Cardiac fibroblast (primary cell): ENCODE measurements at places on chromosomes 7 and 10.

- peak; percentile 72 for DNase-seq
Observed at GRCh38 chr7:151759591-151760042, 117.3 kb downstream of the PRKAG2 start.

DNA sequence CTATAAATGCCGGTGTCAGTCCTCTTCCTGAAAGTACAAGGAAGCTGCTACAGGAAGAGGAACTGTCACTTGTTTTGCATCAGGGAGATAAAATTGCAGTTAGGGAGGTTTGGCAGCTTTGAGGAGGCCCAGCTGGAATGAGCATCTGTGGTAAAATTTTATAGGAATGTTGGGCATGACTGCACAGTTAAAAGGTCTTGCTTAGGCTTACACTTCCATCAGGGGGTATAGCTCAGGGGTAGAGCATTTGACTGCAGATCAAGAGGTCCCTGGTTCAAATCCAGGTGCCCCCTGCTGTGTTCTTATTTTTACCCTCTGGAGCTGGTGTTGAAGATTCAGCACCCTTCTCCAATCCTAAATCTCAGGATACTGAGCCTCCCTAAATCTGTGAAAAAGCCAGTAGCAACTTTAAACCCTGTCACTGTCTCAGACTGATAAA is 65.9 kb downstream of the ZNF467 start:
- DNase-seq: peak; percentile 36

GRCh38 chr10:71218651-71219050 is 6.3 kb downstream of the UNC5B start:
- no peak for DNase-seq

DNA sequence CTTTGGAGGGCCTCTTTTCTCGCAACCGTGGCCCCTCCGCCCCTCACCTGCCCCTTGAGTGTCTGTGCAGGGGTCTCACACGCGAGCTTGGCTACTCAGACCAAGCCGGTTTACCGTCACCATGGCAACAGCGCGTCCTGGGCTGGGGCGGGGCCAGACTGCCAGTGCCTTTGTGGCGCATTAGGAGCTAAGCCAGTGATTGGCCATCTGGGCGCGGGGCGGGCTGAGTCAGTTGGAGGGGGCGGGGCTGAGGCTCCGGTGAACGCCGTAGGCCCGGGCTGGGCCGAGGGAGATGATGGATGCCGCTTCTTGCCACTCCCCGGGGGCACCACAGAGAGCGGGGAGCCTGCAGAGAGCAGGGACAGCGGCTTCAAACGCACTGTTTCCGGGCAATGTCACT is 48.7 kb upstream of the FXYD4 start:
- DNase-seq: peak; percentile 81

DNA sequence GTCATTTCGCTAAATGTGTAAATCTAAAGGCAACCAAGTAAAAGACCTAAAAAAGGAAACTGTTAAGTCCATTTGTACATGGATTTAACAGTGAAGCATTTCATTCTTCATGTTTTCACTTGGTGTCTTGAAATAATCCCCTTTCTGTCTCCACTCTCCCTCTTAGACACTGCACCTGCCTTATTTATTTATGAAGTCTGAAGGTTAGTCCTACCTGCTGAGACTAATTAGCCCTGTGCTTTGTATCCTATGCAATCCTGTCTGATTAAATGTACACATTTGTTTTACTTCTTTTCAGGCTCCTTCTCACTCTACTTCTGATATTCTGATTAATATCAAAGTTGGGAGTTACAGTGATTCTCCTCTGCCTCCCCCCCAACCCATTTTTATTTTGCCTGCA is 1.9 kb upstream of the TCF7L2 start:
- no peak for DNase-seq

GRCh38 chr7:77320714-77321113 is 95.4 kb downstream of the GSAP start:
- DNase-seq: no peak

GRCh38 chr7:99876491-99876890 is 342 bp downstream of the OR2AE1 start:
- no peak for DNase-seq

DNA sequence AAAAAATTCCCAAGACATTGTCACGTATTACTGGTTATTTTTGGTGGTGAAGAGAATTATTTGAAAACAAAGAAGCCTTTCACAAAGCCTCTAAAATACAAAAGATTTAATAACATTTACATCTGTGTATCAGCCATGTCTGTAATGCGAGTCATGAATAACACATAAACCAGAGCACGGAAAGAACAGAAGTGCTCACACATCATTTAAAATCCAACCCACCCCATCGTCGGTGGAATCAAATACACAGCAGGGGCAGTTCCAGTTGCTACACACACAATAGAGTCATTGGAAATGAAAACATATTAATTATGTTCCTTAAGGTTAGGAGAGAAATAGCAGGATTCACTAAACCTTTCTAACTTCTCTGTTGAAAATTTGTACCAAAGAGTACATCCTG is 1097.3 kb downstream of the KCNMA1 start:
- DNase-seq: no peak

DNA sequence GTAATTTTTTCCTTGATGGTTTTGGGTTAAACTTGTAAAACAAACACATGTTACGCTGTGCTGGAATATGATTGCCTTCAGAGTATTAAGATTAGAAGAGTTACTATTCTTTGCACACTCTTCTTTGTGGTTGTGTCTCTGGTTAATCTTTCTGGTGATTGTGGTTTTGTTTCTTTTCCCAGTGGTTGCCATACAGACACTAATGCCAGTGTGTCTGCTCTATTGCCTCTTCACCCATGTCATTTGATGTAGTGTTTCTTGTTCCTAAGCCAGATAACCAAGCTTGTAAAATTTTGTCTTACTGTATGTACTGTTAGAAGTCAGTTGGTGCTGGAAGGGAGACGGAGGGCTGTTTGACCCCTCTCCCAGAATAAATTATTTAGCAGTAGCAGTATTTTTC is 124.8 kb downstream of the PHTF2 start:
- peak; percentile 15 for DNase-seq

- no peak for DNase-seq
Observed at GRCh38 chr7:98902523-98902922, 24.2 kb downstream of the TRRAP start.

GRCh38 chr10:119783665-119784027 is 57.8 kb downstream of the INPP5F start:
- DNase-seq: no peak

GRCh38 chr10:30039567-30039966 is 19.8 kb downstream of the JCAD start:
- DNase-seq: no peak

GRCh38 chr10:132541129-132541528 is 3.5 kb downstream of the INPP5A start:
- DNase-seq: no peak

DNA sequence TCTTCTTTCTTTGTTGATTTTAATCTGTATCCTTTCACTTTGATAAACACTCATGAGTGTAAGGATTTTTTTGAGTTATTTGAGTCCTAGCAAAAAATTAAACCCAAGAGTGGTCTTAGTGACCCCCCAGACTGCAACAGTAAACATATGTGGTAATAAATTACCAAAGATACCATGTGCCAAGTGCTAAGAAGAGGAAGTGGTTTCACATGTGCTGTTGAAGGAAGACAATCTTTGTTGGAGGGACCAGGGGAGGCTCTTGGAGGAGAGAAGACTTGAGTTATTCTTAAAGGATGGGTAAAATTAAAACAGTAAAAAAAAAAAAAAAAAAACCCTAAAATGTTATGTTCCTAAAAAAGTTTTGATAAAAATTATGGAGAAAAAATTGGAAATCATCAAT is 150.2 kb downstream of the SEC23IP start:
- DNase-seq: no peak

DNA sequence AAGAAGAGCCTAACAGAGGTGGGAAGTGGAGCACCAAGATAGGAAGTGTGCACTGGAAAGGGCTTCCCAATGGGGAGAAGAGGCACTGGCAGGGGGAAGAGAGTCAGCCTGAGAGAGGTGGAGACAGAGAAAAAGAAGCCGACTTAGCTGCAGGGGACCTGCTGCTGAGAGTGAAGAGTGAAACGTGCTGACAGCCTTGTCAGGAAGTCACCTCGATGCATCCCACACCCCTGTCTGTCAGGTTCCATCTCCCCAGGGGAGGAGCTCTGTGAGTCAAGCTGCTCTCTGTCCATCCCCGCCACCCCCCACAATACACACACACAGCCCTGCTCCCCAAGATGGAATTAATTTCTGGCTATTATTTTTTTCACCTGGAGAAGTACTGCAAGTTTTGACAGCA is 14.0 kb downstream of the KAZALD1 start:
- no peak for DNase-seq

DNA sequence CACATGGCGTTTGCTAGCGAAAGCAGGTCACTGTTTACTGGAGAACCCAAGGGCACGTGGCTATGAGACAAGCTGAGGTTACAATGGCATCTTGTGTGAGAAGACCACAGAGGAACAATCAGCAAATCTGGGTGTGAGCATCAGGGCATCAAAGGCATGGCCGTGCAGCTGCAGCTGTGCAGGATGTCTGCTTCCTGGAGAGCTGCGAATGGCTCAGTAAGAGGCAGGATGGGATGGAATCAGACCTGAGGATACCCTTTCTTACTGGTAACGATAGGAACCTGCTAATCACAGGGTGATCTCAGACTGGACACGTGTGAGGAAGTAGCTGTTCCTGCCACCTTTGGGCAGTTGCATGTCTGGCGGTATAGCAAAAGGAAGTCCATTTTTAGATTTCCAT is 119.5 kb downstream of the RNF216 start:
- DNase-seq: no peak

- DNase-seq: no peak
Observed at GRCh38 chr10:26430641-26431163, 7.4 kb upstream of the APBB1IP start.

- DNase-seq: peak; percentile 26
Observed at GRCh38 chr7:42522227-42522991, 285.4 kb upstream of the GLI3 start.

- DNase-seq: no peak
Observed at GRCh38 chr10:70809726-70810125, 6.0 kb upstream of the SGPL1 start.

DNA sequence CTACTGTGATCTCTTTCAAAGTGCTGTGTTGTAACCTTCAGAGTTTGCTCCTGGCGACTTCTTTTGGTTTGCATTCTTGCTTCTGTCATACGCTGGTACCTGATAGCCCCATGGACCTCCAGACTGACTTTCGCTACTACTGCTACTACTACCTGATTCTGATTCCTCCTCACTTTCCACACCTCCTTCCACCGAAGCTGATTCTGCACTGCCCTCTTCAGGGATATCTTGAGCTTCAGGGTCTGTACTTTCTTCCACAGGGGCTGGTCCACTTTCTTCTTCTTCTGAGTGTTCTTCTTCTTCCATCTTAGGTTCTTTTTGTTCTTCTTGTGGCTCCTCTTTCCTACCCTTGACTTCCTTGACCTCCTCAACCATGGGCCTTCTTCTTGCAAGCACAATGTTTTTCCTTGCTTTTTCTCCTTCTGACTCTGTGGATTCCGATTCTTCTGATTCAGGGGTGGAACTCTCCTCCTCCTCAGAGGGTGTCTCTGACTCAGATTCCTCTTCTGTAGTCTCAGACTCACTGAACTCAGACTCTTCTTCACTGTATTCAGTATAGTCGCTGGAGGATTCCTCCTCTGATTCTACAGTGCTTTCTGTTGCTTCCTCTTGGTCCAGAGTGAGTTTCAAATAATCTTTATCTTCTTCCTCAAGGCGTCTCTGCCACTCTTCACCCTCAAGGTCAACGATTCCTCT is 992.2 kb downstream of the PCDH15 start:
- DNase-seq: no peak

- DNase-seq: no peak
Observed at GRCh38 chr7:6168477-6168868, 104.0 kb downstream of the CYTH3 start.

- no peak for DNase-seq
Observed at GRCh38 chr7:87231711-87232110, 12.2 kb upstream of the TMEM243 start.

GRCh38 chr7:117285826-117286225 is 37.0 kb downstream of the WNT2 start:
- no peak for DNase-seq

DNA sequence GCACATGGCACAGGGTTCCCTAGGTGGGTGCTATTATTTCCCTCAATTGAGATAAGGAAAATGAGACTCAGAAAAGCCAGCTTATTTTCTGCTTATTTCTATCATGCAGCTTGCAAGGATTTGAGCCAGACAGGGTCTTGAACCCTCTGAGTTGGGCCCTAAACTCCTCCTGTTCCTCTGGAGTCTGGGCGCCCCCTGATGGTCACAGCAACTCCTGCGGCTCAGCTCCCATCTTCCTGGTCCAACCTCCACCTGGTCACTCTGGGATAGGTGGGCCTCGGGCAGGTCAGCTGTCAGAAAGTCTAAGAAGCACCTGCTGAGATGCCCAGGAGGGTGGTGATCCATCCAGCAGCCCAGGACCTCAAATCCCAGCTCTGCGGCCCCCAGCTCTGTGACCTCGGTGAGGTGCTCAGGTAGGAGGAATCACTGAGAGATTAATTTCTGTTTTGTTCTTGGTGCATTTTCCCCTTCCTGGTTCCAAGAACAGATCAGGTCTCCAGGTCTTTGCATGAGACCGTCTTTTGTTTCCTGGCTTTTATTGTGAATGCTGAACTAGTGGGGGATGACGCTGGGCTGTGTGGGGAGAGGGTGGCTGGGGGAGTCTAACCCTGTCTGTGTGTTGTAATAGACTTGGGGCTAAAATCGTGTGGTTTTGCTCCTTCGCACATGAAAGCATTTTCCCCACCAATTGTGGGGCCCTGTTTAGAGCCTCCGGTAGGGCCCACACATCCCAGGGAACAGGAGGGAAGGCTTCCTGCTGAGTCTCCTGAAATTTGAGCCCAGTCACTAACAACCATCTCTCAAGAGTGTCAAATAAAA is 32.8 kb downstream of the TMEM130 start:
- peak; percentile 42 for DNase-seq

- peak; percentile 70 for DNase-seq
Observed at GRCh38 chr10:50991456-50992355, 82.6 kb upstream of the PRKG1 start.

DNA sequence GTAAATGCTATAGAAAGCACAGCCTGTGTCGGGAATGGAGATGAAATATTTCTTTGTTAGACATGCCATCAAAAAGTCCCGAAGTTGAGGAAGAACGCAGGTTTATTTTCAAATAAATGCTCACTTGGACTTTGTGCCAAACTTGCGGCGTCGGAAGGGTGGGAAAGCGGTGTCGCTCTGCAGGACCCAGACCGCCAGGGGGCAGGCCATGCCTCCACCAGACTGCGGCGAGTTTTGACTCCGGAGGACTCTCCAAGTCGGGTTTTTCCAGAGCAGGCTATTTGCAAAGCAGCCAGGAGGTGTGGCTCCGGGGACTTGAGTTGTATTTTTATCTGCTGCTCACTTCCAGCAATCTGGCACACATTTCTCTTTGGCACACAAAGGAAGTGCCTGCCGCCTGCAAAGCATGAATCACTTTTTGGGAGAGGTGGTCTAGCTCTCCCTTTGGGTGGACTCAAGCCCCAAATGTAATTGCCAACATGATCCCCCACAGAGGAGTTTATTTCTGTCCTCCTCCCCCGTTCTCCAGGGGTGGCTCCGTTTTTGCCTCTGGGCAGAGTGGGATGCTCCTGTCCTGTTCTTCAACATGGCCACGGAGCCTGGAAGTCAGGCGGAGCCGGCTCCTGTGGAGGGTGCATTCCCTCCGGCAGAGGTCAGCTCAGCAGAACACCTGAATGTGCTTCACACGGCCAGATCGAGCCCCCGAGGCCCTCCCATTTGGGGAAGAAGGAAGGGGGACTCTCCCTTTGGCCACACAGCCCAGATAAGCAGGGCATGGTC is 82.3 kb upstream of the GPR26 start:
- DNase-seq: peak; percentile 81
